Anterior cingulate cortex (tissue), 58 donors: ENCODE measurements at places on chromosomes 3 and 15.
A peak's percentile ranks its signal among the peaks of the same experiment; 100 is the strongest.

DNA sequence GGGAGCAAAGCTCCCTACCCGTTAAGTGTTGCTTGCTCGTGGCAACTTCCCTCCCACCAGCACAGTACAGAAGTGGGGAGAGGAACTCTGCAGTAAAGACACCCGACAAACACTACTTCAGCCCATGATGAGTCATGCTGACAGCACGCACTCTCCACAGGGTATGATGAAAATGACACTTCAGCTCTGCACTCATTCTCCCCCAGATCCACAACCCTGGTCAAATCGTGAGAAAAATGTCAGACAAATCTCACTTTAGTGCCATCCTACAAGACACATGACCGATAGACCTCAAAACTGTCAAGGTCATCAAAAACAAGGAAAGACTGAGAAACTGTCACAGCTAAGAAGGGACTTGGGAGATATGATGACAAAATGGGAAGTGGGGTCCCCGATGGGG is 278.9 kb downstream of the OCA2 start:
- DNase-seq: no peak

GRCh38 chr3:161413127-161413854 is 42.0 kb upstream of the SPTSSB start:
- DNase-seq: no peak

GRCh38 chr3:45081506-45082141 is 55.5 kb downstream of the CLEC3B start:
- no peak for DNase-seq

- no peak for DNase-seq
Observed at GRCh38 chr3:127690823-127691452, 18.2 kb downstream of the ABTB1 start.

DNA sequence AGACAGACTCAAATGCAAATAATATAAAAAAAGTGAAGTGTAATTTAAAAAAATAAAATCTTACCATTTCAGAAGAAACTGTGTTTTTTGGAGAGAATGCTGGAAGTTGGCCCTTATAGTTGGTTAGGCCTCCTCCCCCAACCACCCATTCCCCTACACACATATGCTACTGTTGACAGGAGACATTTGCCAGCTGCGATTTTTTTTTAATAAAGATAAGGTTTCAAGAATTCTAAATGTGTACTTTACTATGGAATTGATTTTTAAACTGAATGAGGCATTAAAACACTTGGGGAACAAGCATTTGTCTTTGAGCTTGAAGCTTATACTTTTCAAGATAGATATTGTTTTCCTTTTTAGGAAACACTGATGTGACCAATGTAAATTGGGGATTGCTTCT is 4.4 kb upstream of the SSR3 start:
- DNase-seq: no peak

DNA sequence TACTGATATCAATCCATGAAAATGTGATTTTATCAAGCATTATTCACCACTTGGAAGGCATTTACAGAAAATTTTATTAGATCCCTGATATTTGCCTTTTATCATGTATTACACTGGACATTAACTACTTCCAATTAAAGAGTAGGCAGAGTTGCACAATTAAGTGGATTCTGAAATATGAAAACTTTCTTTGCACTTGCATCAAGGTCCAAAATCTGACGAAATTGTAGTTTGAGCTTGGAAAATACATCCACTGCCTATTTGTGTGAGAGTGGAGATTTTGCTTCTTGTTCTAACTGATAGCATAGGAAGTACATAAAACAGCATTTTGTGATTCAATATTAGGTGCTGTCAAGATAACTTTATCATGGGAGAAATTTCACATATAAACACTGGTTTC is 49.6 kb upstream of the SLC12A8 start:
- DNase-seq: no peak

DNA sequence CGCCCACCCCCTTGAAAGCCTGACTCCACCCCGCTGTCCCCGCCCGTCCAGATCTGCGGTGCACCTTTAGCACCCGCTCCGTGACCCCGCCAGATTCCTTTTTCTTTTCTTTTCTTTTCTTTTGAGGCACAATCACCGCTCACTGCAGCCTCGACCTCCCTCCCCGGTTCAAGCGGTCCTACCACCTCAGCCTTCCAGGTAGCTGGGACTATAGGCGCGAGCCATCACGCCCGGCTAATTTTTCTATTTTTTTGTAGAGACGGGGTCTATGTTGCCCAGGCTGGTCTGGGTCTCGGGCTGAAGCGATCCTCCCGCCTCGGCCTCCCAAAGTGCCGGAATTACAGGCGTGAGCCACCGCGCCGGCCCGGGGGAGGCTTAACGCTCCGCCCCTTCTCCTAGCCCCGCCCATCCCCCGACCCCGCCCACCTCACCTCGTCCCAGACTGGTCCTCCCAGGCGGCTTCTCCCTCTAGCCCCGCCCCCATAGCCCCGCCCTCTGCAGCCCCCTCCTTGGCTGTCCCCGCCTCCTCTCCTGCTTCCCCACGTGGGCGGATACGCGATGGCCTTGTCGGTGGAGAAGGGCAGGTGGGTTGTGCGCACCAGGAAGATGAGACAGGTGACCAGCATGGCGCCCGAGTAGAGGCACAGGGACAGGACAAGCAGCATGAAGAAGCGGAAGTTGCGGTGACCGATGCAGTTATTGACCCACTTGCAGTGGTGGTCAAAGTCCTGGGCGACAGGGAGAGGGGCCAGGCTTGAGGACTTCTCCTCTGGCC is 3.2 kb downstream of the ZDHHC19 start:
- no peak for DNase-seq

- DNase-seq: no peak
Observed at GRCh38 chr3:50028346-50028745, 60.4 kb upstream of the RBM5 start.

DNA sequence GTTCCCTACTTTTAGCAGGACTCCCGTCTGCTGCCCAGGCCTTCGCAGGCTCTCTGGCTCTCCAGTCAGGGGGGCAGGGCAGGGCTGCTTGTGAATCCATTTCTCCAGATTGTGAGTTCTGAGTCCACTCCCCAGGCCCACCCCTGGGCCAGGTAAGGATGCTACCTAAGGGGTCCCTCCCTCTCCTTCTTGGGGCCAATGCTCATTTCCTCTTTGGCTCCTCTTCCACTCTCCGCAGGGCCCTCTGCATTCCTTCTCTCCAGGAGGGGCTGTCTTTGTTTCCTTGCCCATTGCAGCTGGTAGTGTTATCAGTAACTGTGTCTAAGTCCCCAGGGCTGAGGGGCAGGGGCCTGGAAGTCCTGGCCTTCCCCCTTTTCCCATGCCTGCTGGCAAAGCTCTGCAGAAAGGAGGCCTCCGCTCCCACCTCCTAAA is 13.0 kb upstream of the CACNA2D2 start:
- no peak for DNase-seq

- no peak for DNase-seq
Observed at GRCh38 chr3:45544717-45545296, 49.7 kb upstream of the LIMD1 start.

DNA sequence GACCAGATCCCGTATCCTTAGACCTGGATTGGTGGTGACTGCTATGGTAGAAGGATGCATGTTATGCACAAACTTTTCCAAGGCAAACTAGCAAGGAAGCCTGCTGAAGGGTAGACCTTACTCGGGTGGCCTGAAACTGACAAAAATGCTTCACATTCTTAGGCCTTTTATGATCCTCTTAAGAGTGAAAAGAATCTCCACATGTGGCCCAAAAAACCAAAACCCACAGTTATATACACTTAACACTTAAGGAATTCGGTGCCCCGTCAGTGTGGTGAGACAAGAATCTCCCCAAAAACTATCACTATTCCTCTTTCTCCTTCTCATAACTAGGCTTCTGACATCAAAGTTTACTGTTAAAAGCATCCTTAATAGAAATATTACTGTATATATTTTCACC is 130.1 kb upstream of the SOX2 start:
- DNase-seq: no peak

DNA sequence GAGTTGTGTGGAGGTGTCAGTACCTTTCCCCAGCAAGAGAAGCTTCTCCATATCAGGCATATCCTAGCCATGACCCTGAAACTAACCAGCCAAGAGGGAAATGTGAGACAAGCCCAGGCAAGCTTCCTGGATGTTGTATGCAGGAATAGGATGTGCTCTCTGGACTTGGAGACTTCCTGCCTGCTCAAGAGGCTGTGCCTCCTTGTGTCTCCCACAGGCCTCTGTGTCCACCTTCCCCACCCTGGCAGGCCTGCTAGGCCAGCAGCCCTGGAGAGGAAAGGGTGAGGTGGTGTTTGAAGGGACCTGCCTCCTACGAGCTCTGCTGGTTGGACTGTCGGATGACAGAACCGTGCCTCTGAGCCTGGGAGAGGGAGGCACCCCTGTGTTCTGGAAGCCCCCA is 2.1 kb upstream of the DYNLT2B start:
- DNase-seq: no peak

- no peak for DNase-seq
Observed at GRCh38 chr15:41483519-41483918, 10.2 kb upstream of the ITPKA start.

- DNase-seq: no peak
Observed at GRCh38 chr3:24316887-24317383, 177.7 kb downstream of the THRB start.

- DNase-seq: no peak
Observed at GRCh38 chr15:48710952-48711495, 65.5 kb upstream of the FBN1 start.

- DNase-seq: no peak
Observed at GRCh38 chr3:119586733-119587172, 7.5 kb downstream of the ADPRH start.

DNA sequence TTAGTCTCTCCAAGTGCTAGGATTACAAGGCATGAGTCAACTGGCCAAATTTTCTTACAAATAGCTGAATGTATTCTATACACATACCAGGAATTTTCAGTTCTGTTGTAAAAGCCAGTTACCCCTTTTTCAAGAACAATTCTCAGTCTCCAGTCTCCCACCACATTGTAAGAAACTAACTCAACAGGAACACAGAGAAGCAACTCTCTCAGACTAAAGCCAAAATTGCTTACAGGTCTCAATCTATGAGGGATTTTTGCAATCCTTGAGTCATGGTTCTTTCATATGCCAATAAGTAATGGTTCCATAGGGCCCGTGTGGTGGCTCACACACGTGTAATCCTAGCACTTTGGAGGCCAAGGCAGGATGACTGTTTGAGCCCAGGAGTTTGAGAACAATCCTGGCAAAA is 8.5 kb downstream of the IP6K2 start:
- no peak for DNase-seq

DNA sequence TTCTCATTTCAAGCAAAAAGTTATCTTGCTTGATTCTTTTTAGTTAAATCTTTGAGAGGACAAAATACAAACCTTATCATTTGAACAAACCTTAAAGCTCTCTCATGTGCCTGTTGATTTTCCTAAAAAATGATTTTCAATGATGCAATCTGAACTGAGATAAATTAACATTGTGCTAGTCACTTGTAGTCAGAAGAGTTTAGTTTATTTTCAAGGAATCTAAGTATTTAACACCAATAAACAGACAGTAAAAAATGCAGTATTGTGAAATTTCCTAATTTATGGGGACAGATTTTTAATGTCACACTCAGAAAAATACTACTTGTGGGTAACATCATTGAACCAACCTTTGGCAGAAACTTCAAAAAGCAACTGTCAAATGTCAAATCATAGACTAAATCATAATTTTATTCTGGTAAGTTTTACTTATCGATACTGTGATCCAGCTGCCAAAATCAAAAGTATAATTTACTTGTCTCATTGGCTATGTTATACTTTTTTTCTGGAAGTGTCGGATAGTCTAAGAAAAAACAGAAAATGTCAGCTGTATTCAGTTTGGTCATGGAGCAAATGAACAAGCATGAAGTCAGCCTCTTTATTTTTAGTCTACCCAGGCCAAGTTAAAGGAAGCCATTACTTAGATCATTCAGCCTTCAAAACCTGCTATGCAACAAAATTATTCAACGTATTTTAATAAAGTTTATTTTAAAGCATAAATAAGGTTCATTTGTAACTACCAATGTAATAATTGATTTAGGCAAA is 52.4 kb upstream of the FNDC3B start:
- DNase-seq: no peak

DNA sequence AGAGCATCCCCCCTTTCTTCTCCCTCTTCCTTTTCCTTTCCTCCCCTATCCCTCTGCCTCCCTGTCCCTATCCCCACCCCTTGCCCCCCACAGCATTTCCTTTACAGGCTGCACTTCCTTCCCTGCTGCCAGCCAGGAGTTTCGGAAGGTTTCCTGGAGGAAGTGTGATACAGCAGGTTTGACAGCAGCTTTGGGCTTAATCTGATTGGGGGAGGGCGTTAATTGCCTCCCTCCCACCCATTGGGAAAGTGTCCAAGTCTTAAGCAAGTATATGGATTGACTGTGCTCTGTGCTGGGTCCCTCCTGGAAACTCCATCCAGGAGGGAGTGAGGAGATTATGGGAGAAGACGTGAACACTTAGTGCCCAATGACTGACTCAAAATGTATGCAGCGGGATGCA is 1.8 kb downstream of the SCAMP5 start:
- no peak for DNase-seq

DNA sequence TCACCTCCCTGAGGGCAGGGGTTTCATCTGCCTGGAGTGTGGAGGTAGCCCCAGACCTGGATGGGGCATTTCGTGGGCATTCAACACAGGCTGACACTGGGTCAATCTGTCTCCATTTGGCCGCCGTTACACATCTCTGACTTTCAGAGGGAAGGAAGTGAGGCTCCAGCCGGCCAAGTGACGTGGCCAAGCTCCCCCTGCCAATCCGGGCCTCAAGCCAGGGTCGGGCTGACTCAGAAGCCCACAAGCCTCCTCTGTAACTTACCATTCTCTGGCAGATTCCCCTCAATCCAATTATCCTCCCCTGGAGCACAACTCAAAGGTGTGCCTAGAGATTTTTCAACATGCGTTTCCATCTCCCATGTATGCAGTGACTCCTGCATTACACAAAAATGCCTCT is 227.6 kb downstream of the KLF13 start:
- peak; percentile 35 for DNase-seq

- no peak for DNase-seq
Observed at GRCh38 chr3:41575724-41576123, 376.4 kb downstream of the CTNNB1 start.

DNA sequence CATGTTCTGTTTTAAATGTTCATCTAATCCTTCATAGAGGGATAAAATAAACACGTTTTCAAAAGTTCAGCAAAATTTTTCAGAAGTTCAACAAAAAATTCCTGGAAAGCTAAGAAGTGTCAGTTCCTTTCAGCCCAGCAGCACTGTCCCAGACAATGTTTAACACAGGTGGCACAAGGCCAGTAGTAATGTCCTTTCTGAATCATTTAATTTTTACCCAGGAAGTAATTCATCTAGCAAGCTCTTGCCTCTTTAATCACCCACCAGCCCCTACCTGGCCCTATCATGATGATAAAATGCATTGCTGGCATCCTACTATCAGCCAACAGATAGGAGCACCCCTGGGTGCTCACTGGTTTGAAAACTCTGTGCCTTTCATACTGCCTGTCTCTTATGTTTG is 627.1 kb upstream of the ADAMTS9 start:
- DNase-seq: no peak

- DNase-seq: no peak
Observed at GRCh38 chr3:151276687-151277042, 1.7 kb downstream of the P2RY14 start.
